Mesendoderm (in vitro differentiated cells): ENCODE measurements at places on chromosomes 3 and 15.

- H3K4me3 ChIP-seq: no peak overlapping the region
- H3K27me3 ChIP-seq: no peaks in the 10 kb centered on the region
- no peak for DNase-seq
Observed at GRCh38 chr3:160695915-160696327, 19.0 kb downstream of the ARL14 start.

DNA sequence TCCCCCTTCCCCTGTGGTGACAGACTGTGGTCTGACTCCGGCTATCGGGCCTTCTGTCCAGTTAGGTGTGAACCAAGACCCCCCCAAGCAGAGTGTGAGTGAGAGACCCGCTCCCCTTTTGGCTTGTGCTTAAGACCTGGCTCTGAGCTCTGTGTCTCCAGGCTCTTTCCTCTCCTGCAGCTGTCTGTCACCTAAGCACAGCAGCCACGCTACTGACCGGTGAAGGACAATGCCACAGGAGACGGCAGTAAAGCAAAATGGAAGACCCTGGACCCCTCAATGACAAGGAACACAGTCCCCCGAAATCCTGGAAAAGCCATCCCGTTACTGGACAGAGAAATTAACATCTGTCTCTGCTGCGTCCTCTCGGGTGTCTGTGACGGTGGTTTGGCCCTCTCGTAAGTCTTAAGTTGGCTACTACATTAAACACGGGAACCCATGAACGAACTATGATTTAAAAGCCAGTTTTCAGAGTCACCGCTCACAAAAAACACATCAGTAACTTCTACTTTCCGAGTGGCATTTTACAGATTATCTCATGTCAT is 53.7 kb downstream of the CHSY1 start:
- peak; percentile 39 for DNase-seq
- H3K4me1 ChIP-seq: peaks cover 2% of the 10 kb centered on the region
- no peaks in the 10 kb centered on the region for H3K27me3 ChIP-seq

DNA sequence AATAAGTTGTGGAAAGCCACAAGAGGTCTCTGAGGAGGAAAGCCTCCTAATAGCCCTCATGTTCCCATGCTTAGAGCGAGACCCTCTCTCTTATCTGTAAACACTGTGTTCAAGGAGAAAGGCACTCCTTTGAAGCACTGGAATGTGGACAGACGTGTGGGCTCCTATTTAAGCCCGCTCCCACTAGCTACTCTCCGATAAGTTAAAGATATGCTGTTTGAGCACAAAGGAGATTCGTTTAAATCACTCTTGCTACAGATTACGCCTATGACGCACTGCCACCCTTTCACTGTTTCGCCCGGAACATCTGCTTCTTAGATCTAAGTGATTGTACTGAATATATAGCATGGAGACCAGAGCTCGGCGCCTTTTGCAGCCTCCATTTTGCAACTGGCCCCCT is 57.8 kb upstream of the FAM3D start:
- no peaks in the 10 kb centered on the region for H3K27me3 ChIP-seq
- no peak overlapping the region for H3K4me3 ChIP-seq
- H3K4me1 ChIP-seq: no peaks in the 10 kb centered on the region
- no peaks in the 10 kb centered on the region for H3K36me3 ChIP-seq
- H3K27ac ChIP-seq: no peak overlapping the region

GRCh38 chr3:187922704-187923416 is 177.6 kb upstream of the BCL6 start:
- no peak overlapping the region for H3K27ac ChIP-seq
- no peak for DNase-seq
- no peaks in the 10 kb centered on the region for H3K4me1 ChIP-seq
